CD4-positive, alpha-beta T cell treated with Interleukin-6 at 100 ng/mL for 8 hours (primary cell): ENCODE measurements at places on chromosomes 1 and 21.

DNA sequence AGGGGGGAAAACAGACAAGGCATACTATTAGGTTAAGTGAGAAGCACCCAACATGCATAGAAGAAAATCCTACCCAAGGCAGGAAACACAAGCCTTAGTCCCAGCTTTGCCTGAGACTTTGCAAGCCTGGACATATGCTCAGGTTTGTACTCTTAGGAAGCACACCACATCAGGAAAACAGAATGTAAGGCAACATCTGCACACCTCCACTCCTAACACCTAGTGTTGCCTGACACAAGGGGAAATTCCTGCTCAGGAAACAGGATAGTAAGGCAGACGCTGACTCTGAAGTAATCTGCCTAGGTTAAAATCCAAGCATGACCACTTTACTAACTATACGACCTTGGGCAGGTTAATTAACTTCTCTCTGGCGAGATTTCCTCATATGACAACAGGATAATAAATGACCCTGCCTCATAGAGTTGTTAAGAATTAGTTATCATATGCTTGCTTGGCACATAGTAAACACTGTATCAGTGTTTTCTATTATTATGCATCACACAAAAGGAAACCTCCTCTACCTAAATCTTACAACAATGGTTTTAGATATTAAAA, 119.8 kb downstream of the ZZZ3 start:
- DNase-seq, result no peak

GRCh38 chr1:70499695-70500094, 88.6 kb downstream of the CTH start:
- DNase-seq, result no peak

DNA sequence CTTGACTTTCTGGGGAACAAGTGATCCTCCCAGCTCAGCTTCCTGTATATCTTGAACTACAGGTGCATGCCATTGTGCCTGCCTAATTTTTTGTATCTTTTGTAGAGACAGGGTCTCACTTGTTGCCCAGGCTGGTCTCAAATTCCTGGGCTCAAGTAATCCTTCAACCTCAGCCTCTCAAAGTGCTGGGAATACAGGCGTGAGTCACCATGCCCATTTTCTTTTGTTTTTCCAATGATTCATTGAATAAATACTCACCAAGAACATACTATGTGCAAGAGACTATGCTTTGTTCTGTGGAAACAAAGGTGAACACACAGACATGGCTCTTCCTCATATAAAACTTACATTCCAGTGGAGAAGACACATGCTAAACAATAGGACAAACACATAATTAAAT, 407.8 kb upstream of the DAB1 start:
- no peak for DNase-seq

- DNase-seq, result no peak
Measured at GRCh38 chr1:215844266-215844665, 277.2 kb downstream of the KCTD3 start.

GRCh38 chr1:53485478-53486394, 26.5 kb downstream of the DMRTB1 start:
- peak; percentile 37 for DNase-seq

DNA sequence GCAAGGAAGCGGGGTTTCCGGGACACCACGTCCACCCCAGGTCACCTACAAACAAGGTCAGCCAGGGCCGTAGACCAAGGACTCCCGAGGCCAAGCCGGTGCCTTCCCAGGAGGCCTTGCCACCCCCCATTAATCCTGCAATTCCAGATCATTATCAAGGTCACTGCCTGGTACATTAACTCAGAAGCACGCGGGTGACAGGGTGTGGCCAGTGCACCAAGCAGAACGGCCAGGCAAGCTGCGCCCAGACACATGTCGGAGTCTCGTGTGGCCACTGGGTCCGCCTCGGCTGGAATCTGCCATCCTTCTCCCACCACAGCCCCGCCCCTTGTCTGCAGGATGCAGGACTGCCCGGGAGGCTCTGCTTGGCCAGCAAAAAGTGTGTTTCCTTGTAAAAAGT, 144.7 kb downstream of the PRDM16 start:
- DNase-seq, result no peak

GRCh38 chr1:202811296-202812175, 782 bp downstream of the PCAT6 start:
- no peak for DNase-seq

DNA sequence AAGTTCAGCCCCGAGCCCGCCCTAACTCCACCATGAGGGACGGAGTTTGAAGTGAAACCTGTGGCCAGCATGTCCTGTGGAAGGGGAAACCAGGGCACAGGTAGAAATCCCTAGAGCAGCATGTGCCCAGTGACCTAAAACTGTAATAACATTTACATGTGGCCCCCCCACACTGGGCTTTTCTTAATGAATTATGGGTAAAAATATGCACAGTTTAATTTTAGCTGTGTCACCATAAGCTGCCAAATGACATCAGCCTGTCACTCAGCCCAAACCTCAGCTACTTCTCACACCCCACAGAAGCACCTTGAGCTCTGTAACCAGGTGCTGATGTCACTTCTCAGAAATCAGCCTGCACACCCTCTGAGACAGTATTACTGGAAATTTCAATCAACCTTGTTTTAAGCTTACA, 50.0 kb upstream of the SLC19A1 start:
- peak; percentile 78 for DNase-seq

DNA sequence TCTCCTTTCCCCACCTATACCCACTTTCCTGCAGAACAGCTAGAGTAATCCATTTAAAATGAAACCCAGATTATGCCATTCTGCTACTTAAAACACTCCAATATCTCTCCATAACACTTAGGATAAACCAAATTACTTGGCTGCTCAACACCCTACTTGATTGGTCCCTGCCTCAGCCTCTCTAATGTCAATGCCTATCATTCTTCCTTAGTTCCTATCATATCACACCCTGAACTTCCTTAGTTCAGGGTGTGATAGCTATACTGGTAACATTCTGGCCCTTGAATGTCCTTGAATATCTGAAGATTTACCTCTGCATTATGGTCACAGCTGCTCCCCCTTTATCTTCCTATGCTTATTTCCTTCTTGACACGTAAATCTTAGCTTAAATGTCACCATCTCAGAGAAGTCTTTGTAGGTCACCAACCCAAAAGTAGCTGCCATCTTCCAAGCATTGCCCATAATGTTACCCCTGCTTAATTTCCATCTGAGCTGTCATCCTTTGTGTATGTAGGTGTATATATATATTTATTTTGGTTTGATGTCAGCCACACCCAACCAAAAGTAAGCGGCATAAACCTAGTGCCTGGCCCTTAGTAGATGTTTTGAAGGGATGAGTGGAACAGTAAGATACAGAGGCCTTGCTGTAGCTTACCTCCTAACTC, 379.8 kb downstream of the PTPRC start:
- no peak for DNase-seq

GRCh38 chr1:101013776-101014175, 11.8 kb downstream of the DPH5 start:
- no peak for DNase-seq

- DNase-seq, result no peak
Measured at GRCh38 chr1:20472860-20473711, 12.9 kb downstream of the CAMK2N1 start.
